Activated T-cell treated with anti-CD3 and anti-CD28 coated beads for 48 hours (primary cell): ENCODE measurements at places on chromosomes 16 and 17.

GRCh38 chr16:82454152-82454551 lies 172.6 kb upstream of the CDH13 start:
- no peak for DNase-seq

DNA sequence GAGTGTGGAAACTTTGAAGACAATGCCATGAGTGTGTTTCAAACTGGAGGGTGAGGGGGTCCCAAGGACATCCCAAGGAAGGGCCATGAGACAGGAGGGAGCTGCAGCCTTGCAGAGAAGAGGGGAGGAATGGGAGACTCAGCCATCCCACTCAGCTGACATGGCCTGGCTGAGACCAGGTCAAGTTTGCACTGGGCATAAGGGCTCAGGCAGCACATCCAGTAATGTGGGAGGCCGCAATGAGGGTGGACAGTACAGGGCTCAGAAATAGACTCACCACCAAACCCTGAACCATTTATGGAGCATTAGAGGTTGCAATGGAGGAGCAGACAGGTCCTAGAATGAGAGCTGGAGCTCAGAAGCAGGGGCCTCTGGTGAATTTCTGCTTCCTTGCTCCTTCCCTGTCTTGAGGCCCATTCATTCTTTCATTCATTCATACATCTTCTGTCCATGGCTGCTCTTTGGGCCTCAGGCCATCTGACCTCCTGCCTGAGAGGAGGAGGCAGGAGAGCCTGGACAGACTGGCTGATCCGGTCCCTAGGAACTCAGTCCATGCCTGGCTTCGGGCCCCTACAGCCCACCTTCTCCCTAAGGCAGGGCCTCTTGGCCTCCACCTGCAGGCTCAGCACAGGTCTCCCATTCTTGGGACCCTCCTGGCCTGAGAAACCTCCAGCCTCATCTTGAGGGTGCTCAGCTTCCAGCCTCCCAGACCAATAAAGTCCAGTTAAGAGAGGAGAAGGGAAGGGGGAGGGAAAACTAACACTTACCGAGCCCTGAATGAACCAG lies 70.5 kb upstream of the CDH5 start:
- DNase-seq = no peak

DNA sequence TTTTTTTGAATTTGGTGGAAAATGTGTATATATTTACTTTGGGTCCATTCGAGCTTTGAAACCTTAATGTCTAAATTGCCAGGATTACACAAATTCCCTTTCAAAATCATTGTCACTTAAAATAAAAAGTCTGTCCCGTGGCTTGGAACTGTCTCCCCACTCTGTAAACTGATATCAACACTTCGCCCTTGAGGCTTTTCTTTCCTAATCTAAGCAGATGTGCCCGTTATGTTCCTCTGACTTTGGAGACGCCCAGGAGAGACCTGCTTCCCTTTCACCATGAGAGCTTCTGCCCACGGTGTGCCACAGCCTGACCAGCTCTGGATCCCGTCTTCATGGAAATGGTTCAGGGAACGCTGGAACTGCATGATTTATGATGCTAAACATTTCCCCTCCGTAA lies 151.3 kb downstream of the C16orf95 start:
- no peak for DNase-seq

- no peak for DNase-seq
Observed at GRCh38 chr17:40344421-40345160, 19.9 kb downstream of the GJD3 start.

GRCh38 chr17:60941028-60941427 lies 263.4 kb downstream of the BCAS3 start:
- DNase-seq = no peak

DNA sequence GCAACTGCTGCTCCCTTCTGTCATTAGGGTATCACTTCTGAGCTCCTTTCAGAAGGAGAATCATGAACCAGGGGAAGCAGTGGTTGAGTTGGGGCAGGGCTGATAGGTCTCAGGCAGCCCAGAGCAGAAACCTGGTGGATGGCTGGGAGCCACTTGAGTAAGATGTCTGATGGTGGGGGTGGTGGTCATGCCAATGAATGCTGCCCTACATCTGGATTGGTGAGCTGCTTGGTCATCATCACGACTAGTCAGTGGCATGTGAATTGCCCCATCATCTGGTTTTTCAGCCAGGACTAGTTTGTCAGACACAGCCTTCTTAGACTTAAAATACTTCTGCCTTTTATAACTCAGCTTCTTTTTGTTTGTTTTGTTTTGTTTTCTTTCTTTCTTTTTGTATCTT lies 2.6 kb downstream of the GID4 start:
- no peak for DNase-seq

- DNase-seq = no peak
Observed at GRCh38 chr17:15349119-15349518, 7.7 kb upstream of the TEKT3 start.

DNA sequence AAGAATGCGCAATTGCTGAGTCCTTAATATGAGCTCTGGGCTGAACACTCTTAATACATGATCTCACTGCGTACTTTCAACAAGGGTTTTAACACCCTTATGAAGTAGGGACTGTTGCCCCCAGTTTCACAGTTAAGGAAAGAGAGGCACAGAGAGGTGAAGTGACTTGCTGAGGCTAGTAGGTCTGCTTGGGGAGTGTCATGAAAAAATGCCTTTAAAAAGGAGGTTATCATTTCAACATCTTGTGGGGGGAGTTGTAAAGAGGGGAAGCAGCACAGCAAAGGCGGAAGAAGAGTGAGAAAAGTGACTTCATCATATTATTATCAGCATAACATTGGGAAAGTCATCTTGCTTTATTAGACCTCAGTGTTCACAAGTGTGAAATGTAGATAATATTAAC lies 2.1 kb downstream of the CCL4L2 start:
- DNase-seq = no peak

DNA sequence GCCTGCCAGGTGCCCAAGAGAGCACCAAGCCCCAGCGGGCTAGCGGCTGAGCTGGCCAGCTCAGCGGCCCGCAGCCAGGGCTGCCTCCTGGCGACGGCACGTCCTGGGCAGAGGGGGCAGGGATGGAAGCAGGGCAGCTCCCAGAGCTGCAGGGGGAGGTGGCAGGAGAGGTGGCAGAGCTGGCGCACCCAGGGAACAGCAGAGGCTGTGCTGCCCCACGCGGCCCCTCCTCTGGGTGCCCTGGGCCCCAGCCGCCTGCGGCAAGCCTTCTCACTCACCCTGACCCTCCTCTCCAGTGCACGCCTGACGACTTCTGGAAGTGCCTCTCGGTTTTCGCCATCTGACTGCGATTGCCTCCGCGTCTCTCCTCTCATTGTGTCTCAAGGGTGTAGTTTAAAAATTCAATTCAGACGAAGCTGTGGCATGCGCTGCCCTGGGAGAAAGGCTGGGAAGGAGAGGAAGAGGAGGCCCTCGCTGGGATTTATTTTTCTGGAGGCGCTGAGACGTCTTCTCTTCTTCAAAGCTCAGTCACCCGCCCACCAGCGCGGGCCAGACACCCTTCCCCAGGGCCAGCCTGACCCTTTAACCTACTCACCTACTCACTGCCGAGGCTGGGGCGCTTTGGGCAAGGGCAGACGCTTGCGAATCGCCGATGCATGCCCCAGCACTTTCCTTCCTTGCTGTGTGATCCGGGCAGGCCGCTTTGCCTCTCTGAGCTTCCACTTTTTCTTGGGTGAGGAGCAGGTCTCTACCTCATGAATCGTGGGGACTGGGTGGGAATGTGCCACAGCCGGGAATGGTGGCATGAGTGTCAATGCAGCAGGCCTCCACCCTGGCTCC lies 24.9 kb downstream of the GSE1 start:
- DNase-seq = no peak

DNA sequence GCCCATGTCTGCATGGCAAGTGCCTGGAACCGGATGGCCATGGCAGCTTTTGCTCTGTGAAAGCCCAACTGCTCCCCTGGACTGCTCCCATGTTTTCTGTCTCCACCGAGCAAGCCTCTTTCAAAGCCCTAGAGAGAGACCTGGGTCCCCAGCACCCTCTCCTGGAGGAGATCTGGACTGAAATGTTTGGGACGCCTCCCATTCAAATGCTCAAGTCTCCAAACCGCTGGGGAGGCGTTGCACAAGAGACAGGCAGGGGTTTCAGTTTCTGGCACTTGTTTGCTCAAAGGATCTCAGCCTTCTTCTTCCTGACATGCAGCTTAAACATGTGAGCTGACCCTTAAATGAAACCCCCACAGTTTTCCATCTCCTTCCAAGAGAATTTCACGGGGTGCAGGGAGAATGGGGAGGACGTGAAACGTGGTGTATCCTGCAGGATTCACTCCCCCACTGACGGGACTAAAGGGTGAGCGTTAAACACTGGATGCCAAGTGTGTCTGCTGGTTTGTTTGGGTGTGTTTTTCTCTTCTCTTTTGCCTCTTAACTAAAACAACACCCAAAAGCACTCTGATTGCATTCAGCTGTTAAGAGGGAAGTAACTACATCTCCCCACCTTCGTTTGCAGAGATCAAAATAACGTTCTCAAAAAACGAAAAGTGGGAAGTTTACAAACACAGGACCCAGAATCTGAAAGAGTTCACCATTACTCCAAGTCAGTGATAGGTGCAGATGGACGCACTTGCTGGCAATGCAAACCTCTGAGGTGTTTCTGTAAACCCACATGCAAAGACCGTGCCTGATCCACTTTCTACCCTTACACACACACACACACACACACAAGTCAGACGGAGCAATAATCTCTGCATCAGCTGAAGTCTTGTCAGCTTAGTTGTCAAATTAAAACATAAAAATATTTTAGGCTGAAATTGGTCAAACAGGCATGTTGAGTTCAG lies 256.9 kb downstream of the C16orf95 start:
- DNase-seq = no peak
